NCI-H1436 (cell line): ENCODE measurements at places on chromosomes 2 and 18.

DNA sequence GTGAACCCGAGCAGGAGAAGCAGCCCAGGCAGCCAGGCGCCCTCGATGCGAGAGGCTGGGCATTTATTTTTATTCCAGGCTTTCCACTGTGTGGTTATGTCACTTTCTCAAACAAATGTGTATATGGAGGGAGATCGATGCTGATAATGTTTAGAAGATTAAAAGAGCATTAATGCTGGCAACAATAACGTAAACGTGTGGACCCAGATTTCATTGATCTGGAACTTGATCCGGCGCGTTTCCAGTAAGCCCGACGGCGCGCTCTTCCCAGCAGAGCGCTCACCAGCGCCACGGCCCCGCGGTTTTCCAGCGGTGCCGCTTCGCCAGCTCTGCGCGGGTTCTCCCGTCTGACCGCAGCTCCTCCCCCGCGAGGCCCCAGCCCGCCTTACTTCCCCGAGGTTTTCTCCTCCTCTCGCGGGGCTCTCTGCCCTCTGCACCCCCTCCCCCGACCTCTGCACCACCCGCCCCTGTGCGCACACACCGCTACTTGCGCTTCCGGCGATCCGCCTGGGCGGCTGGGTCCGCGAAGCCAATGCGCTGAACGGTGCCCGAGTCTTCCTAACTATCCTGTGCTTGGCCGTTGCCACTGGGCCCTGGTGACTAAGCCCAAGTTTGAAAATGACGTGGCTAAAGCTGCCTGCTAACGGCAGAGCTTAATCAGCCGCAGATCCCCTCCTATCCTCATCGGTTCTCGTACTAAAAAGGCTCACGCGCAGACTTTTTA is 6.1 kb downstream of the ONECUT2 start:
- no peak for DNase-seq

- DNase-seq = no peak
Observed at GRCh38 chr2:31812051-31812798, 198.6 kb downstream of the MEMO1 start.

- DNase-seq = no peak
Observed at GRCh38 chr2:33214857-33215256, 261.6 kb upstream of the RASGRP3 start.

DNA sequence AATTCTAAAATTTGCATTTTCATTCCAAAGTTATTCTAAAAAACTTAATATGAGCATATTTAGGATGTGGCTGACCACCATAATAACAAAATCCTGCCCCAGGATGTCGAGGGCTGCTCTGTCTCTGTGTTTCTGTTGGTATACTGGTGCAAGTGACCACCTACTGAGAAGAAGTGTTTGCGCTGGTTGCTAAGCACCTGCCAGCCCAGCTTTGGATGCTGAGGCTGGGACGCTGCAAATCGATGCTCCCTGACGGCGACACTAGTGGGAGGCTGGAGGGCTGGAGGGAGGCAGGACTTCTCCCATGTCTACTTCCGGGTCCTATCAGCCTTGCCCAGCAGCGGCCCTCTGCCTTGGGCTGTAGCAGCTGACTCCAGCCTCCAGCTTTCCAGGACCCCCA is 45.0 kb downstream of the LAMA1 start:
- no peak for DNase-seq

DNA sequence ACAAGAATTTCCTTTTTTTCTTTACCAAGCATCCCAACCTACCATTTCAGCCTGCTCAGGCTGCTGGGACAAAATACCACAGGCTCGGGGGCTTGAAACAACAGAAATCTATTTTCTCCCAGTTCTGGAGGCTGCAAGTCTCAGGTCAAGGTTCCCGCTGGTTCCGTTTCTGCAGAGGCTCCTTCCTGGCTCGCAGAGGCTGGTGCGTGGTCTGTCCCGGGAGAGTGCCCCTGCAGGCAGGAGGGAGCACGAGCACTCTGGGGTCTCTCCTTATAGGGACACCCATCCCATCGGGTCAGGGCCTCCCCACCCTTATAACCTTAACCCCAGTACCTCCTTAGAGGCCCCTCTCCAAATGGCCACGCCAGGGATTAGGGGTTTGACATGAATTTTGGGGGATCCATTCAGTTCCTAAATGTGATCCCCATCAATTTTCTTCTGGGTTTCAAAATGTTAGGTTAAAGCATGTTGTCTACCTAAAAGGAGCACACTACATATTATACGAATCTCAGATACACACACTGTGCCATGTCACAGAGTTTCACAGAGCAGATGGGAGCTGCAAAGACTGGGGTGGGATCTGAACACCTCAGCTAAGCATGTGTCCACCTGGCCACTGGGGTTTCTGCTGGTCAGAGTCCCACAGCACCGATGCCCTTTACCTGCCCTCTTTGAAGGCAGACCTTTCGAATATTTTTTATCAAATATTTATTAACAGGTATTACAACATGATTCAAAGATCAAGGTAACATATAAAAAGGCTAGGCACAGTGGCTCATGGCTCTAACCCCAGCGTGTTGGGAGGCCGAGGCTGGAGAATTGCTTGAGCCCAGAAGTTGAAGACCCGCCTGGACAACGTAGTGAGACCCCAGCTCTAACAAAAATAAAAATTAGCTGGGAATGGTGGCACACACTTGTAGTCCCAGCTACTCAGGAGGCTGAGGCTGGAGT is 17.6 kb upstream of the ADI1 start:
- DNase-seq = no peak

GRCh38 chr2:207202645-207203044 is 36.9 kb upstream of the KLF7 start:
- no peak for DNase-seq

- DNase-seq = no peak
Observed at GRCh38 chr2:27131429-27131828, 3.0 kb downstream of the PREB start.

DNA sequence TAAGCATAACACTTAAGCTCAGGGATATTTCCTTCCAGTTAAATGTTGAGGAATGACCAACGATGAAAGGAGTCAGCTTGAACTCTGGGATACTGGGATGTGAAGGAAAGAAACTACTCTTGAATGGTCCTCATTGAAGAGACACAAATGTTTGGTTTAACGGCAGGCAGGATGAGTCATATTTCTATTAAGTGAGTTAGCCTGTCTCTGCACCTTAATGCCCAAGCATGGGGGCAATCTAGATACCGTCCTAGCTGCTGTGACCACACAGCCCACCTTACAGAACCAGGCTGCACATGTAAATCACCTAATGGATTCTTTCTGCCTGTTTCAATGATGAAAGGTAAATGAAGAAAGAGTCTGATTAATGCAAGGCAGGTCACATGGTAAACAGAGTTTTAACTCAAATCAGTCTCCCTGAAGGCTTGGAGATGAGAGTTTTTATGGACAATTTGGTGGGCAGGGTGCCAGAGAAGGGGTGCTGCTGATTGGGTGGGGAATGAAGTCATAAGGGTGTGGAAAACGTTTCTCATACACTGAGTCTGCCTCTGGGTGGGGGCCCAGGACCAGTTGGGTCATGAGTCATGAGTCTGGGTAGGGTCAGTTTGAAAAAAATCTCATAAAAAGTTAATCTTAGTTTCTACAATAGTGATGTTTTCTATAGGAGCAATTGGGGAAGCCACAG is 144.6 kb upstream of the MMADHC start:
- DNase-seq = no peak

DNA sequence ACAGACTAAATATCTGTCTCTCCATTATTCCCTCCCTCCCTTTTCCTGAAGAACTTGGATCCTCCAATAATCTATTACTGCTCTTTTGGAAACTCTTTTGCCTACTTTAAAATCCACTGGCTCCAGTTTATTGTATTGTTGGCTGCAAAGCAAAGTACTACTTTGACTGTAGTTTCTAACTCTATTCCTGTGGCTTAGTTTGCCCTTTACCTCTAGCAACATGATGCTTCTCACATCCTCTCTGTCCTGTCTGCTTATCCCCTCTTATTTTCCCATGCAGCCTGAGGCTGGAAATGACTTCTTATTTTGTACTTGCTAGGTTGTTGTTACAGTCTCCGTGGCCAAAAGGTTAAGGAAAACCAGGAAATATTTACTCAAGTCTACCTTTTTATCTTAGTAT is 26.8 kb downstream of the PDK1 start:
- no peak for DNase-seq

GRCh38 chr2:15218423-15219086 is 342.6 kb downstream of the NBAS start:
- no peak for DNase-seq

GRCh38 chr2:18959952-18960717 is 370.8 kb upstream of the NT5C1B start:
- DNase-seq = no peak

DNA sequence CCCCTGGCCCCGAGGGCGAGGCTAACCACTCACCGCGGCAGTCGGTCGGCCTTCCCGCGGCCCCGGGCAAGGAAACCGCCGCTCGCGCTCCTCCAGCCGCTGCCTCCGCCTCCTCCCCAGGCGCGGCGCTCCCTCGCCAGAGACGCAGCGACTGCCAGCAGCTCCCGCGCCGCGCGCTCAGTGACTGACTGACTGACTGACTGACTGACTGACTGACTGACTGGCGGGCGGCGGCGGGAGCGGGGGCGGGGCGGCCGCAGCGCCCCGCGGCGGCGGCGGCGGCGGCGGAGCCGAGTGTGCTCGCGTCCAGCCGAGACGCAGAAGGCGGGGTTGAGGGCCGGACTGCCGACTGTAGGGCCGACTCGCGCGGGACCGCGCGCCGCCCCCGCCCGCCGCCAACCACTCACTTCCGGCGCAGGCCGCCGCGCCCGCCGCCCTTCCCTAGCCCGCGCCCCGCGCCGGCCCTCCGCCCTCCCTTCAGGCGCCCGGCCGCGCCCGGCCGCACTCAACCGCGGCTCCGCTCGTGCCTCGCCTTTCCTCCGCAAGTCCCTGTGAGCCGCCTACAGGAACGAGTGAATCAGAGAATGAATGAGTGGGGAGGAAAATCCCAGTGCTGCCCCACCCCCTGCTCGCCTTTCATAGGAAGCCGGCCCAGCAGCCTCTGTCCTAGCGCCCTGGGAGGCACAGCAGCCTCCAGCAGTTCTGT is at the start of gene RAPH1:
Gene RAPH1, minus strand, starts transcription at position 224 of the 706 bp plus-strand sequence. CDS start 39,948 bp downstream, outside the sequence.
- peak; percentile 74 for DNase-seq

- DNase-seq = no peak
Observed at GRCh38 chr2:181754105-181754504, 73.8 kb upstream of the NEUROD1 start.

DNA sequence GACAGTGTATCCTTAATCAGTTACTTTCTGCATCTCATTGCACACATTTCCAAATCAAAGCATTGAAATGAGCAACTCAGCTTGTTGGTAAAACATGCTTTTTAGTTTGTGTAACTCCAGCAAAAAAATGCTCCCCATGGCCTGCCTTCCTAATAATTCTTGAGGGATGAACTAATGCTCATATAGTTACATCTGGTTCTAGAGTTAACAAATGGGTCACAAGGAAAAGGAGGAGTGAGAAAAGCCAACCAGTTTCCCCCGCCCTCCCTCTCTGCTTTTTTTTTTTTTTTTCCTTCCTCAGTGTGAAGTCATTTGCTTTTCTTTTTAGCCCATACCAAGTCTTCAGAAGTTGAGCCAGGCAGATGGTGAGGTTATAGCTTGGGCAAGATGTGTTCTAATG is 231.7 kb downstream of the MTX2 start:
- DNase-seq = no peak

GRCh38 chr2:102137138-102137537 is 5.4 kb upstream of the IL1R1 start:
- no peak for DNase-seq

DNA sequence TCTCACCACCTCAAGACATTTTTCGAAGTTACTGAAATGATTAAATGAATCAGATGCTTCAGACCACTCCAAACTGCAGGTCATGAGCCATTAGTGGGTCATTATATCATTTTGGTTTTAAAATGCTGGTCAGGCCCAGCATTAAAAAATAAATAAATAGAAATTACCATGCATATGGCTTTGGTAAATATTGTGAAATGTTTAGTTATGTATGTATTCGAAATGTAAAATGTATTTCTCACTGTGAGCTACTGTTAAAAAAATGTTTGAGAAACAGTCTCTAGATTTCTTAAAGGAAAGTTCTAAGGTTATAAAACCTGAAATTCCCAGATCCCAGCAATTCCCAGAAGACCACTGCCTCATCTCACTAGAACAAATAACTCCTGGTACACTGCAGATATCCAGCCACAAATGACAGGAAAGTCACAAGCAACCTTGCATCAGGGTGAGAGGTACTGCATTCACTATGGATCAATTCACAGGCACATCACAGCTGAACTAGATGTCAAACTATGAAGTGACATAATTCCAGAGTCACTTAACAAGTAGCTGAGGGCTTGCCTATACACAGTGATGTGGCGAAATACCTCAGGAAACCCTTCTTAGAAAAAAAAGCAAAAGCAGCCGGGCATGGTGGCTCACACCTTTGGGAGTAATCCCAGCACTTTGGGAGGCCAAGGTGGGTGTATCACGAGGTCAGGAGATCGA is 46.6 kb downstream of the FAM228A start:
- no peak for DNase-seq

GRCh38 chr18:52510139-52510538 is 170.1 kb downstream of the DCC start:
- DNase-seq = no peak

DNA sequence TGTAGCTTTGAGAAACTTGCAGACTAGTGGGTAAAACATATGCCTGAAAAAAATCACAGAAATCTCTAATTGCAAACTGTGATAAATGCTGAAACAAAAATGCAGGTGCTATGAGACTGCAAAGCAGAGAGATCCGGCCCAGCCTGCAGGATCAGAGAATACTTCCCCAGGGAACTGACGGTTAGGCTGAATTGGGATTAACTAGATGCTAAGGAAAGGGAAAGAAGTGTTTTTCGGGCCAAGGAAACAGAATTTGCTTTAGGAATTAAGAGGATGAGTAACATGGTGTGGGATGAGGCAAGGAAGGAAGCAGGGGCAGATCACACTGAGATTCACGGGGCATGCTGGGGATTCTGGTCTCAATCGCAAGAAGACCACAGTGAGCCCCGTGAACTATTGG is 71.5 kb downstream of the OSBPL6 start:
- DNase-seq = no peak

DNA sequence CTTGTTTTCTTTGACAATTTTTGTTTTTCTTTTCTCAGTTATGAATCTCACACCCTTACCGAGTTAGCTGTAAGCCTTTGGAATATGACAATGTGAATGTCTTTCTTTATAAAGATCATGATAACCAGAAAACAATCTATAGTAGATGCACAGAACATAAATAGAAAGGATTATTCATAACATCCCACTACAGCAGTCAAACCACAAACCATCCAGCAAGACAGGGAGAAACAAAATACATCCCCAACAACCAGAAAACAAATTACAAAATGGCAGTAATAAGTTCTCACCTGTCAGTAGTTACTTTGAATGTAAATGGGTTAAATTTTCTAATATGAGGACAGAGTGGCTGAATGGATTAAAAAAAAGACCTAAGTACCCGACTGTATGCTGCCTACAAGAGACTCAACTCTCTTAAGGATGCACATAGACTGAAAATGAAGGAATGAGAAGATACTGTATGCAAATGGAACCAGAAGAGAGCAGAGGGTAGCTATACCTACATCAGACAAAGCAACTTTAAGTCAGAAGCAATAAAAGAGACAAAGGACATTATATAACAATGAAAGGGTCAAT is 124.6 kb downstream of the ZNF532 start:
- DNase-seq = no peak
